Tibial artery (tissue), 4 donors: ENCODE measurements at places on chromosomes 12 and 14.

GRCh38 chr12:25761356-25761755 is 197.1 kb upstream of the RASSF8 start:
- no peak overlapping the region for H3K4me3 ChIP-seq
- DNase-seq, result no peak
- H3K27me3 ChIP-seq, result no peaks in the 10 kb centered on the region
- no peaks in the 10 kb centered on the region for H3K36me3 ChIP-seq

- H3K4me1 ChIP-seq, result no peaks in the 10 kb centered on the region
- no peak overlapping the region for H3K4me3 ChIP-seq
Observed at GRCh38 chr12:131050463-131051154, 96.9 kb downstream of the ADGRD1 start.

DNA sequence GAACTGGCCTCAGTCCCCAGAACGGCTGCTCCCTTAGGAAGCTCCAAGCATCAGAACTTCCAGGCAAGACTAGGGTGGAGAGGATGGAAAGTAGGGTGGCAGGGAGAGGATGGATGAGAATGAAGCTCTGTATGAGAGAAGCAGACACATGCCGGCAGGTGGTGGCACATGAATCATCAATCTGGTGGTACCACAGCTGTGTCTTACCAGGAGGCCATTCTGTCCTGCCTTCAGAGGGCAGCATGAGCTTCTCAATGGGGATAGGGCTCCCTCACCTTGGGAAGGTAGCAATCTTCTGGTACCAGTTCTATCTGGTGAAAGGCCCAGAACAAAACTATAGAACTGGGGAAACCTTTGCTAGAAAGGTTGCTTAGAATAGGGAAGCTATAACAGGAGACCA is 55.4 kb upstream of the PYGL start:
- H3K4me3 ChIP-seq, result no peak overlapping the region
- H3K27ac ChIP-seq, result no peak overlapping the region
- no peak for DNase-seq
- no peaks in the 10 kb centered on the region for H3K27me3 ChIP-seq
- no peaks in the 10 kb centered on the region for H3K36me3 ChIP-seq

DNA sequence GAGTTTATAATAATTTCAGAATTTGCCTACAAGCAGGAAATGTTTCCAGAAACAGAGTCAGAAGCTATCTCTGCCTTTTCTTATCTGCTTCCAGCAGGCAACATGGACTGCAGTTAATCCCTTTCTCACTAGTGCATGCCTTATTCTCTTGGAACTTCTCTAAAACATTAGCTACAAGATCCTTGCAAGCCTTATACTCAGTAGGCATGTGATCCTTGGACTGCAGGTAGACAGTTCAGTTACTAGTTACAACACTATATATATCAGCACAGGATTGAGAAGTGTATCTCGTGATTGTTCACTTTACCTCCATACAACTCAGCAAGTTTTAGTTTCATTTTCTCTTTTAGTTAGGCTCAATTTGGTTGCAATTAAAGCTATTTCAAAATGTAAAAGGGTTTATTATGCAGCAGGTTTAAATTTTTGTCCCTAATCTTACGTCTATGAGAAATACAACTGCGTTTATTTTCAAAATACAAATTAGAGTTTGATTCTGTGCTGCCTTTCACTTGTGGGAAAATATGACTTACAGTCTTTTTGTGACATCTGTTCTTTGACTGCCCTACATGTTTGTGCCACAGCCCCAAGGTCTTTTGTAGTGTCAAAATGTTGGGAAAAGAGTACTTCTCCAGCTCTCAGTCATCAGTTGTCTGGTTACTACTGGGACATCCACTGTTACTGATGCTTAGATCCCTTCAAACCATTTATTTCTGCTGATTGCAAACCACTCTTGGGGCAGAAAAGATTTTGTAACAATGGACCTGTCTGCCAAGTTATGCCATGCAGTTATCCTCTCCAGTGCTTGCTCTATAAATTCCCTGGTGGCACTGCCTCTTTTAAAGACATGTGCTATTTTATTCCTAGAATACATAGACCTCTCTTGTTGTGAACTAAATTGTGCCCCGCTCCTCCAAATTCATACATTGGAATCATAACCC is 709.0 kb upstream of the FOXG1 start:
- DNase-seq, result no peak
- H3K36me3 ChIP-seq, result no peaks in the 10 kb centered on the region
- no peaks in the 10 kb centered on the region for H3K27me3 ChIP-seq

DNA sequence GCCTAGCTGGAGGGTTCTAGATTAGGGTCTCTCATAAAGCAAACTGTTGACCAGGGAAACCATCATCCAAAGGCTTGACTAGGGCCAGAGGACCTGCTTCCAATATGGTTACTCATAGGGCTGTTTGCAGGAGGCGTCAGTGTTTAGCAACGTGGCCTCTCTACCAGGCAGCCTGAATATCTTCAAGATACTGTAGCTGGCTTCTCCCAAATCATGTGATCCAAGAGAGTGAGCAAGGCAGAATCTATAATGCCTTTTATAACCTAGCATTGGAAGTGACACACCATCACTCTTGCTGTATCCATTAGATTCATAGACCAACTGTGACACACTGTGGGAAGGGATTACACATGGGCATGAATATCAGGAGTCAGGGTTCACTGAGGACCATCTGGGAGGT is 17.3 kb downstream of the TPH2 start:
- peaks cover 13% of the 10 kb centered on the region for H3K4me1 ChIP-seq
- H3K27me3 ChIP-seq, result no peaks in the 10 kb centered on the region
- H3K4me3 ChIP-seq, result no peak overlapping the region
- H3K27ac ChIP-seq, result no peak overlapping the region

DNA sequence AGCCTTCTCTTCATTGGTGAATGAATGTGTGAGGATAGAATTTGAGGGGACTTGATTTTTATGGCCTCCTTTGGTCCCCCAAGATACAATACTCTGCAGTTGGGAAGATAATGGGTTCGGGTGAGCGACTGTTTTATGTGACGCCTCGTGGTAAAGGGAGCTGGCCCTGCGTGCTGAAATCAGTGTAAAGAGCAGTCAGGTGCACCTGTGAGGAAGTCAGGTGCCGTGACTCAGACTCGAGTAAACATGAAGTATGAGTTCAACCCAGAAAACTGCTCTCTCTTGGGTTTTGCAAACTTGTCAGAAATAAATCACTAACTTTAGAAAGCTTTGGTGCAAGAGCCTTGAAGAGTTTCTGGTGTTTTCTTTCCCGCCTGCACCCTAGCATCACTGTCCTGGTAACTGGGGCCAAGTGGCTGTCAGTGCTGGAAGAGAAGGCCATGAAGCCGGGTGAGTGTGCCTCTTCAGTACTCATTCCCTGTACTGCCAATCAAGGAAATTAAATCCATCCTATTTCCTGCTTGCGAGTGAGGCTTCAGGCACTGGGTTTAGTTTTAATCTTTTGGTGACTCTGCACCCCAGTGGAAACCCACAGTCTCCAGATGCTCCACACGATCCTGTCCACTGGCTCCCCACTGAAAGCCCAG is 59.2 kb downstream of the AACS start:
- peaks cover 30% of the 10 kb centered on the region for H3K36me3 ChIP-seq
- DNase-seq, result no peak
- H3K27me3 ChIP-seq, result no peaks in the 10 kb centered on the region
- no peak overlapping the region for H3K27ac ChIP-seq
- H3K4me3 ChIP-seq, result no peak overlapping the region

- no peaks in the 10 kb centered on the region for H3K27me3 ChIP-seq
- H3K4me3 ChIP-seq, result no peak overlapping the region
- DNase-seq, result no peak
- no peak overlapping the region for H3K27ac ChIP-seq
- no peaks in the 10 kb centered on the region for H3K4me1 ChIP-seq
Observed at GRCh38 chr12:120841525-120841924, 62.6 kb downstream of the SPPL3 start.

DNA sequence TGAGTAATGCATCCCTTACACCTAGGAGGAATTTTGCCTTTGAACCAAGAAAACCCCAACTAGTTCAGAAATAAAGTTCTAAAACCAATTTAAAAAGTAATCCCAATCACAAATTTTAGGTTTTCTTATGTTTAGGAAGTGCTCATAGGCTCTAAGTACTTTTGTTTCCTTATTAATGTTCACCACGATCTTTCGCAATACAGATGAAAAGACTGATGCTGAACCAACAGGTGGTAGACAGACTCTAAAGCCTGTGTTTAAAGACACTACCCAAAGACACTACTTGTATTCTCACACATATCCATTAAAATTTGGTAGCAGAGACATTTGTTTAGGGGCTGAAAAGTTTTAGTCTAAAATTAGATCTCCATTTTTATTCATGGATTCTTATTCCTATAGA is 10.6 kb upstream of the PHLDA1 start:
- H3K27ac ChIP-seq, result no peak overlapping the region
- H3K27me3 ChIP-seq, result no peaks in the 10 kb centered on the region
- no peaks in the 10 kb centered on the region for H3K4me1 ChIP-seq
- H3K4me3 ChIP-seq, result no peak overlapping the region
- DNase-seq, result no peak

DNA sequence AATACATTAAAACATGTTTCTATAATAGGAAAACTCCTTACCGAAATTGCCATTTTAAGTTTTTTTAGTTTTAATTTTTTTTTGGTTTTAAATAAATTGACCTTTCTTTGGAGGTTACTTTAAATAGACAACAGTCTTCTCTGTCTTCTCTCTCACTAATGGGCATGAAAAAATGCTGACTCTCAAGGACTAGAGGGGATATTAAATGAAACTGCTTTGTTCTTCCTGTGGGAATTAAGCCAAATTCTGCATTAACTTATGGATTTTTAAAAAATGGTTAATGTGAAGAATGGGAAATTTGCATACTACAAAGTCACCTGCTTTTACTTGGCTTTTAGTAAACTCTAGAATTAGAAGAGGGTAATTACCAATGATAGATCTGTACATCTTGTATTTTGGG is 378.9 kb downstream of the TMTC2 start:
- H3K4me3 ChIP-seq, result no peak overlapping the region
- no peak for DNase-seq
- no peaks in the 10 kb centered on the region for H3K36me3 ChIP-seq

- H3K36me3 ChIP-seq, result no peaks in the 10 kb centered on the region
- no peak for DNase-seq
- peaks cover 21% of the 10 kb centered on the region for H3K27me3 ChIP-seq
- H3K4me3 ChIP-seq, result no peak overlapping the region
- no peak overlapping the region for H3K27ac ChIP-seq
- H3K4me1 ChIP-seq, result no peaks in the 10 kb centered on the region
Observed at GRCh38 chr12:52721838-52722470, 18.6 kb upstream of the KRT77 start.

GRCh38 chr12:46214668-46215436 is 54.0 kb downstream of the SLC38A1 start:
- H3K36me3 ChIP-seq, result no peaks in the 10 kb centered on the region
- H3K4me1 ChIP-seq, result peaks cover 3% of the 10 kb centered on the region
- peak overlapping the region; percentile 4 for H3K27ac ChIP-seq
- no peak for DNase-seq
- no peaks in the 10 kb centered on the region for H3K27me3 ChIP-seq
- no peak overlapping the region for H3K4me3 ChIP-seq

GRCh38 chr12:42933461-42934081 is 344.0 kb upstream of the PRICKLE1 start:
- no peaks in the 10 kb centered on the region for H3K36me3 ChIP-seq
- H3K27ac ChIP-seq, result no peak overlapping the region
- DNase-seq, result no peak
- H3K27me3 ChIP-seq, result no peaks in the 10 kb centered on the region
- no peak overlapping the region for H3K4me3 ChIP-seq
- no peaks in the 10 kb centered on the region for H3K4me1 ChIP-seq

DNA sequence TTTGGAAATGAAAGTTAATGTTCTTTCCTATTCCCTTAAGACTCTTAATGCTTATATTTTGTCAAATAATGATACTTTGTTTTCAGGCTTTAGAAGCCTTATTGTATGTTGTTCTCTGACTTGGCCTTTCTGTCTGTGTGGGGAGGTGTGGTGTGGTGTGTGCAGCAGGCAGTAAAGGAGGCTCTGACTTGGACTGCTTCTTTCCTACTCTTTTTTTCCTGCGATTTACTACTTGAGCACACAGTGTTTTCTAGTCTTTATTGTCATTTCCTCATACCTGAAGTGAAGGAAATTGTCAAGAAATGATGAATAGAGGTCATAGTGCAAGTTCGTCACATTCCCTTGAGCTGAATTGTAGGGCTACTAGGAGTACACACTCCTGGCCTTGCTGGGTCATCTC is 26.9 kb downstream of the PIWIL1 start:
- peaks cover 5% of the 10 kb centered on the region for H3K27me3 ChIP-seq
- DNase-seq, result no peak
- H3K4me3 ChIP-seq, result no peak overlapping the region
- no peaks in the 10 kb centered on the region for H3K4me1 ChIP-seq
- H3K36me3 ChIP-seq, result no peaks in the 10 kb centered on the region
- no peak overlapping the region for H3K27ac ChIP-seq

- no peaks in the 10 kb centered on the region for H3K27me3 ChIP-seq
- no peak for DNase-seq
- H3K36me3 ChIP-seq, result no peaks in the 10 kb centered on the region
- no peak overlapping the region for H3K4me3 ChIP-seq
- H3K27ac ChIP-seq, result no peak overlapping the region
- no peaks in the 10 kb centered on the region for H3K4me1 ChIP-seq
Observed at GRCh38 chr12:40907115-40907527, 214.9 kb downstream of the CNTN1 start.

DNA sequence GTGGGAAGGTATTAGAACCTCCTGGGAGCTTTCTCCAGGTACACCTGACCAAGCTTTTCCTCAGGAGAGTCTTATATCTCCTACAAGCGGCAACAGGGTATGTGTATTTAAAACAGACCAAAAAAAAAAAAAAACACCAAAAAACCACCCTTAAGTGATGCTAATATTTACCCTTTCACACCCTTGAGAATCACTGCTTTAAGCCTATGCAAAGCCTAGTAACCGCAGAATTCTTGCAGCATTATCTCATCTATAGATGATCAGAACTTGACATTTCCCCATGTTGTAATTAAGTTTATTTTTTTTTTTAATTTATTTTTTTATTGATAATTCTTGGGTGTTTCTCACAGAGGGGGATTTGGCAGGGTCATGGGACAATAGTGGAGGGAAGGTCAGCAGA is 19.3 kb downstream of the ZNF641 start:
- no peaks in the 10 kb centered on the region for H3K36me3 ChIP-seq
- H3K27me3 ChIP-seq, result no peaks in the 10 kb centered on the region
- DNase-seq, result no peak

GRCh38 chr14:70670992-70671651 is 29.4 kb downstream of the TTC9 start:
- H3K4me3 ChIP-seq, result no peak overlapping the region
- H3K27ac ChIP-seq, result no peak overlapping the region
- H3K4me1 ChIP-seq, result no peaks in the 10 kb centered on the region
- H3K36me3 ChIP-seq, result no peaks in the 10 kb centered on the region
- H3K27me3 ChIP-seq, result no peaks in the 10 kb centered on the region

- no peaks in the 10 kb centered on the region for H3K4me1 ChIP-seq
- no peaks in the 10 kb centered on the region for H3K27me3 ChIP-seq
- H3K27ac ChIP-seq, result no peak overlapping the region
- H3K4me3 ChIP-seq, result no peak overlapping the region
Observed at GRCh38 chr12:88428350-88428749, 151.9 kb downstream of the KITLG start.
